NCI-H526 treated with DMSO at 0.1 percent for 48 hours (cell line): ENCODE measurements at places on chromosomes 4 and X.

DNA sequence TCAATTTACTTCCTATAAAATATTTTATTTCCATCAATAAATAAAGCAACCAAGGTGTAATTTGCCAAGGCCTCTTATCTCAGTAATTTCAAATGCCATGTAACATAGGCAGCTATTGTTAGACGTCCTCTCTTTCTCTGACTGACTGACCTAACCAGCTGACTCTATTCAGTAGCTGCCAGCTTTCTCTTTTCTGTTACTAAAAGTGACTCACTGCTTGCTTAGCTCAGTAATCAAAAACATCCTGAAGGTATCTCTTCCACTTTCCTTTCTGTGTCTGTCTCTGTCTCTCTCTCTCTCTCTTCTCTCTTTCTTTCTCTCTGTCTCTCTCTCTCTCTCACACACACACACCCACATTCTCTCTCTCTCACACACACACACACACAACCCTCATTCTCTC, 134.2 kb downstream of the SPOCK3 start:
- DNase-seq: no peak

DNA sequence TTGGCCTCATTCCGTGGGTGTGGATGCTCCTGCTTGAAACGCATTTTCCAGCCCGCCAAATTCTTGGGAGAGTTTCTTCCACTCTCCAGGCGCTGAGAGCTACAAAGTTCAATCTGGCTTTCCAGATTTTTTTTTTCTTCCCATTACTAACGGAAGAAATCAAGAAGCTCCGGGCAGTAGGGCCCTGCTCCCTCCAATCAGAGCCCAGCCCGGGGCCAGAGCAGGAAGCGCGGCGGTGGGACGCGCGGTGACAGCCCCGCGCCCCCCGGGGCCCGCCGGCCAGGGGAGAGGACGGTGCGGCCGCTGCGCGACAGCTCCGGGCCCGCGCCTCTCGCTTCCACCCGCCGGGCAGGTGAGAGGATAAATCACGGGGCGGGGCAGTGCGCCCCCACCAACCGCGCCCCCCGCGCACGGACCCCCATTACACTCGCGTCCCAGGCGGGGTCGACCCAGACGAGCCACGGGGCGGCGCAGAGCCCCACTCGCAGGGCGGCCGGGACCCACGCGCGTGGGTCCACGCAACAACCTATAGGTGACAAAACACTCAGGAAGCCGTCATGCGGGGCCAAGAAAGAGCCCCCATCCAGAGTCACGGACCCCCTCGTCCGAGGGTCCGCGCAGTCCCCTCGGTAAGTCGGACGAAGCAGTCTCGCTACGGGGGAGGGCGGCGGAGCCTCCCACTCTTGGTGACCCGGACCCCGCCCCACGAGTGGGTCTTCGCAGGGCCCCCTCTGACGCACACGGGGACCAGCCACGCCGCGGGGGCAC, 868 bp downstream of the AFAP1 start:
- DNase-seq: no peak

GRCh38 chr4:5036239-5036638, 15.0 kb upstream of the STK32B start:
- DNase-seq: peak; percentile 49

DNA sequence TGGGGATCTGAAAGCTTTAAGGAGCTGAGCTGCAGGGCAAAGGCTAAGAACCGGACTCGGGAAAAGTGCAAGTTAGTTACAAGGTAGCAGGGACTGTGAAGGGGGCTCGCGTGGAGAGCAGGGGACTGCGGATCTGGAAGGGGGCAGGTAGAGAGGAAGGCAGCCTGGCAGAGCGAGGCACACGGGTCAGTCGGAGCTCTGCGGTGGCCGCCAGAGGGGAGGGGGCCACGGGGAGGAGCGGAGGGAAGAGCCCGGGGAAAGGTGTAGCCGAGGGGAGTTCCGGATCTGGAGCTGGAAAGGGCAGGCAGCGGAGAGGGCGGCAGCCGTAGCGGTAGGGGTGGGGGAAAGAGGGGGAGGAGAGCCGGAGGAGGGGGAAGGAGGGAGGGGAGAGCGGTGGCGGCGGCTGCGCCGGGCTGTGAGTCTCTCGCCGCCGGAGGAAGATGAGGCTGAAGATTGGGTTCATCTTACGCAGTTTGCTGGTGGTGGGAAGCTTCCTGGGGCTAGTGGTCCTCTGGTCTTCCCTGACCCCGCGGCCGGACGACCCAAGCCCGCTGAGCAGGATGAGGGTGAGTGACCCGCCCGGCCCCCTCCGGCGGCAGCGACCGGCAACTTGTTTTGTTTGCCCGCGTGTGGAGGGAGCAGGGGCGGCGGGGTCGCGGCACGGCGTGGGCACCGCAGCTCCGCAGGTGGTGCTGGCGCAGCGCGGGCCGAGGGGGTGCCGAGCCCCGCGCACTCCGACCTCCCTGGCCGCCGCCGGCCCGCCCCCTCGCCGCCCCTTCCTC, at the start of gene GALNT7:
Gene GALNT7, plus strand, starts transcription at position 416 of the 782 bp plus-strand sequence. Its CDS starts 25 bp downstream, at position 441.
- peak; percentile 47 for DNase-seq

DNA sequence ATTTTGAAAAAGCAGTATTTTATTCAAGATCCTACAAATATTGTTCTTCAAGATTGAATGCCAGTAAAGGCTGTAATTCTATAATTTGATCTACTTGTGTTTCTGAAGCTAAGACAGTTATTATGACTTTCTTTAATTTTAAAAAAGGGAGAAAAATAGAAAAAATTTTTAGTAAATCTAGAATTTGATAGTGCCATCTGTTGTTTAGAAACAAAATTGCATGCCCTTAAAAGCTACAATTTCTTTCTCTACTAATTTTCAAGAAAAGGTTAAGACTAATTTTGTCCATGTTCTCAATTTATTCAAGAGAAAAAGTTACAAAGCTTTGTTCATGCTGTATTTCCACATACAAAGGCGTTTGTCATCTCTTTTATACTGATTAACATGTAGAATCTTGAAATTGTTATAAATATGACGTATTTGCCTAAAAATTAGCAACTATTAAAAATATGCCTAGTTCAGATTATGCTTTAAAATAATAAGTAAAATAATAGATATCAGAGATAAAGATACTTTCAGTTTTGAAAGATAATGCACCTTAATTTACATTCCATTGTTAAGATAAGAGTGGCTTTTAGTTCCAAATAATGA, 25.6 kb upstream of the MMRN1 start:
- DNase-seq: no peak

GRCh38 chrX:40012039-40012867, 85.5 kb downstream of the BCOR start:
- DNase-seq: no peak

- no peak for DNase-seq
Observed at GRCh38 chrX:70231666-70232065, 2.8 kb upstream of the AWAT1 start.

- no peak for DNase-seq
Observed at GRCh38 chr4:8502836-8503585, 62.4 kb downstream of the TRMT44 start.

- DNase-seq: no peak
Observed at GRCh38 chrX:2614911-2615310, 76.2 kb upstream of the CD99 start.

- DNase-seq: no peak
Observed at GRCh38 chr4:24245491-24245820, 338.9 kb downstream of the DHX15 start.

GRCh38 chr4:95524184-95524583, 24.6 kb downstream of the UNC5C start:
- DNase-seq: no peak
